ENCODE measurements at places on chromosomes 12 and 14.

- DNase-seq: no peak
Measured at GRCh38 chr14:102008891-102009290, 44.5 kb downstream of the DYNC1H1 start.

GRCh38 chr14:67567654-67568053, 32.4 kb downstream of the PIGH start:
- DNase-seq: no peak

- no peak for DNase-seq
Measured at GRCh38 chr12:104060791-104061190, 3.5 kb upstream of the HCFC2 start.

DNA sequence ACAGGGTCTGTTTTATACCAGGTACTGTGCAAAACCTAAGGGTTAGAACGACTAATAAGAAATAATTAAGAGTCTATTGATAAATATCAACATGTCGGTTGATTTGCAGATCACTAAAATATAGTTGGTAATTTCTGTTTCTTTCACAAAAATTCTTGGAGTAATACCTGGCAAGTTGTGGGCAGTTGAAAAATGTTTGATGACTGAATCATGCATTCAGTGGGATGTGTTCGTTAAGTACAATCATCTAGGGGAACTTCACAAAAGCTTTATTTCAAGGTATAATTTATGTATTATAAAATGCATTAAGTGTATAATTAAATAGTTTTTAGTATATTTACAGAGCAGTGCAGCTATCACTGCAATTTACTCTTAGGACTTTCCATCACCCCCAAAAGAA, 120.0 kb downstream of the KCNA5 start:
- no peak for DNase-seq

DNA sequence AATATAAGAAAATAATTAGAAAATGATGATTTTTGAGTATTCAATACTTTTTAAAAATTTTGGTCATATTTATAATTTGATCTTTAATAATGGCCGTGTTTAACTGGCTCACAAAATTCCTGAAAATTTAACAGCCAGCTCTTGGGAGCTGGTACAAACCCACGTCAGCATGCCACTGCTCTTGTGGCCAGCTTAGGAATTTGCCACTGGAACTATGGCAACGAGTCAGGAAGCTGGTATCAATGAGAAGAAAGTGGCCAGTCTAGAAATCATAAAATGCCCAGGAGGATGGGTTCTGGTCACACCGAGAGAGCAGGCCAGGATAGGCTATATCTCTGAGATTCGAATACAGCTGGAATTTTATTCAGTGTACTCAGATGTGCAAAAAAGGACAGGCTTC, 72.2 kb upstream of the PLEKHG3 start:
- no peak for DNase-seq

- DNase-seq: no peak
Measured at GRCh38 chr12:27244689-27245488, 803 bp downstream of the STK38L start.

DNA sequence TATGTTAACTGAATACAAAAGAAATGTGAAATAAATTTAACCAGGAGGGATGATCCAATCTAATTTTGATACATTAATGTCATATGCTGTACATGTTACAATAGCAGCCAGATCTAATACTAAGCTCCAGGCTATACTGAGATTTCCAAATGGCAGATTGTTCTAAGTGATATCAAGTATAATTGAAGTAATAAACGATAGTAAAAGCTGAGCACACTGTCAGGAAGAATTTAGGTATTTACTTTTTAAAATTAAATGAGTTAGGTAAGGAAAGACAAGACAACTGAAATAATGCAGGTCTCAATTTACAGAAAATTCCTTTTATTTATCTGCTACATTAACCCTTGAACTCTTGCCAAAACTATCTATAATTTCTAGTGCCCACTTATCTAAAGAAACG, 39.9 kb downstream of the INSM2 start:
- DNase-seq: no peak

- DNase-seq: no peak
Measured at GRCh38 chr12:23576372-23576771, 373.1 kb downstream of the SOX5 start.

DNA sequence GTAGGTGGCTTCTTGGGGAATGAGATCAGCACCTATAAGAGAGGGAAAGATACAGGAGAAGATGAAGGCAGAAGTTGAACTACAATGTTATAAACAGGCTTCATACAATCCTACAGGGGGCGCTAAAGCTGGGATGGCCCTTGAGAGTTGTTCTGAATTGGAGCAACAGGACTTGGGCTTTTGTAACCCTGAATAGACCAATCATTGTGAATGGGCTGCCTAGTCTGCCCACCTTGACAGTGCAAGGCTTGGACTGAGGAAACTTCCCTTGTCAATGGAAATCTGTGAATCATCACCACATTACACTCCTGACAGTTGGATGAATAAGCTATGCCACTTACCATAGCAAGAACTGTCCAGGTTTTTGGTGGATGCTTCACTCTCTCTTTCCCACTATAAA, 306.1 kb downstream of the KCNC2 start:
- no peak for DNase-seq

DNA sequence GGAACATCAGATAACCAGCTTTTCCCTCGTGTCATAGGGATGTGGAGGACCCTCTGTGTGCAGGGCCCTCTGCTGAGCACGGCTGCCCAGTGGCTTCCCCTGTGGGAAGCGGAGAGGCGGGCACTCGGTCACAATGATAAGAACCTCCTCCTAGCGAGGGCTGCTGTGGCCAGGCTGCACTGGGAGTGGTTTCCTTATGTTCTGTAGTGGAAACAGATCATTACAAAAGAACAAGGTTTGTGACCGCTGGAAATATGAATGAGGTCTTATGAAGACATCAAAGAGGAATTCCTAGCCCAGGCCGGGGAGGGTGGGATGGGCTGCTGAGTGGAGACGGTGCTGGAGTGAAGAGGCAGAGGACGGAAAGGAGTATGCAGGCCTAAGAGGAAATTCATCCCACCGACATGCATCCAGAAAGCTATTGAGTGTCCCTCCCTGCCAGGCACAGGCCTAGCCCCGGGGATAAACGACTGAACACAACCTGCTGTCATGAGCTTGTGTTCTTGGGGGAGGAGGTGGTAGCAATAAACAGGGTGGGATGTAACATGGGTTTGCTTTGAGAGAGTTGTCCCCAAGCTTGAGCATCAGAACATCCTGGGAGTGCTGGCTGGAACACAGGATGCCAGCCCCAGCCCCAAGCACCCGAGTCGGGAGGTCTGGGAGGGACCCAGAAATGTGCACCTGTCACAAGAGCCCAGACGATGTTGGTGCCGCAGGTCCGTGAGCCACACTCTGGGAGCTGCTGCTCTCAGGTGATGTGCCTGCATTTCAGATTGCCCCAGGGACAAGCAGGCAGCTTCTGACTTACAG, 37.5 kb downstream of the FZD10 start:
- no peak for DNase-seq

DNA sequence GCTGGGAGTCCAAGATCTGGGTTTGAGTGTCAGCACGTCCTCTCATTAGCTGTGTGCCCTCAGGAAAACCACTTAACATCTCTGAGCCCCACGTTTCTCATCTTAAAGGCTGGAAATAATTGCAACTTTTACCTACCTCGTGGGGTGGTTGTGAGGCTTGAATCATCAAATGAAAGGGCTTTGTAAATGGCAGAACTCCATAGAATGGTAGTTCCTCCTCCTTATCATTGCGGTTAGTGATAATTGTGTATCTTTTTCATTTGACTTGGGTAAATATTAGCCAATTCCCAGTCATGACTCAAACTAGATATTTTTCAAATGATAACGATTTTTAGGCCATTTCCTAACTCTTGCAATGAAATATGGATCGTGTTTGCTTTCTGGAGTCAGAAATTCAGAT, 205.5 kb downstream of the CHST11 start:
- no peak for DNase-seq

- no peak for DNase-seq
Measured at GRCh38 chr14:63283884-63284248, 34.9 kb downstream of the GPHB5 start.

DNA sequence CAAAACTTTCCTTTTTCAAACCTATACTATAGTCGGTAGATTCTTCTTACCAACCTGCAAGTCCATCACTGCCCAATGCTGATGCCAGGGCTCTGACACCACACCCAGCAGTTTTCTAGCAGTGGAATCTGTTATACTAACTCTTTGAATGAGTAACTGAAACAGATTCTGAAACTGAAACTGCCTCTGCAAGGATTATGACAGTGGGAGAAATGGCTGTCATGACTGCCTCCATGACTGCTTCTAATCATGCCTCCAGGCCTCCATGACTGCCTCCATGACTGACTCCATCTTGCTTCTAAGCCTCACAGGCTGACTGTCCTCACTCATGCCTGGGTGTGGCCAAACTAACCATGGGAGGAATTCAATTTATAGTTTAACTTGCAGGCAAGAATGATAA, 29.4 kb upstream of the OXA1L start:
- no peak for DNase-seq

DNA sequence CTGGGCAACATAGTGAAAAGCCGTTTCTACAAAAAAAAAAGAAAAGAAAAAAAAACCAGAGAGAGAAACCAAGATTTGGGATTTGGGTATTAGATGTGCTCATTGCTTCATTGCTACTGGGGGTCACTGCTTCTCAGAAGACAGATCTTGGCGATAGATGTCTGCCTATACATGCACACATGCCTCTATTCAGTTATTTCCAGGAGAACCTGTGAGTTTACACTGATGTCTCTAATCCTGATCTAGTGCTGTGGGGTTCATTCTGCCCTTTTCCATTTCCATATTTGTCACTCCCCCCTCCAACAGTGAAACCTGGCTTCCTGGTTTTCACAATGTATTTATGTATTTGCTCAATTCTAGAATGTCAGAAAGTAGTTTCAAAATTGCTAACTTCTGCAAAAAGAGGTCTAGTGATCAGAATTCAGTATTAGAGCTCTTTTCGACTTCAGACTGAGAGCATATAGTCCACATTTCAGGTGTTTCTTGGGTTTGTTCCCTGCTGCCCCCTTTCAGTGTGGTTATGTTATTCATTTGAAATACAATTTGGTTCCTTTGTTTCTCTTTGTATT, 111.0 kb downstream of the SLC25A47 start:
- no peak for DNase-seq

DNA sequence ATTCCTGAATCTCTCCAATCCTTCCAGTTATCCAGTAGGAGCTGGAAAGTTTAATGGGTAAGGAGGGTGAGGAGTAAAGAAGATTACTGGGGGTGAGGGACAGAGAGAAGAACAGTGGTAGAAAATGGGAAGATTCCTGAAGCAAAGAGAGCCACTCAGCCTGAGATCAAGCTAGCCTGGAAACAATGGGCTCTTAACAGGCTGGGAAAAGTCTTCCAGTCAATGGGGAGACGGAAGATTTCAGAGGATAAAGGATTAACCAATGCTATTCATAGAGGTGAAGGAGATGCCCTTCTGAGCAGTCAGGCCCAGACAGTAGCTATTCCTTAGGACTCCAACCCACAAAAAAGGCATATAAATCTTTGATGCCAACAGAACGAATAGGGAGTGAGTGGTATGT, 14.8 kb downstream of the GDF11 start:
- no peak for DNase-seq

DNA sequence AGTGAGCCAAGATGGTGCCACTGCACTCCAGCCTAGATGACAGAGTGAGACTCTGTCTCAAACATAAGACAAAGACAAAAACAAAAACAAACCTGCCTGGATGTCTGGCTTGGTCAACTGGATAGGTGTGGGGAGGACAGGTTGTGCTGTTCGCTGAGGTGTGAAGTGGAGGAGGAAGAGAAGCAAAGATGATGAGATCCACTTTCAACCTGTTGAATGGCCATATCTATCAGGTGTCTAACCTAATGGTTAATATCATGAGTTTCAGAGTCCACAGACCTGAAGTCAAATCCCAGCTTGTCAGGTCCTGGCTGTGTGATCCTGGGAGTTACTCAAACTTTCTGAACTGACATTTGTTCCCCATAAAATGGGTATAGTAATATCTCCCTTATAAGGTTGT, 9.7 kb upstream of the CCDC177 start:
- no peak for DNase-seq

GRCh38 chr14:55899531-55899930, 218.7 kb upstream of the PELI2 start:
- DNase-seq: no peak

DNA sequence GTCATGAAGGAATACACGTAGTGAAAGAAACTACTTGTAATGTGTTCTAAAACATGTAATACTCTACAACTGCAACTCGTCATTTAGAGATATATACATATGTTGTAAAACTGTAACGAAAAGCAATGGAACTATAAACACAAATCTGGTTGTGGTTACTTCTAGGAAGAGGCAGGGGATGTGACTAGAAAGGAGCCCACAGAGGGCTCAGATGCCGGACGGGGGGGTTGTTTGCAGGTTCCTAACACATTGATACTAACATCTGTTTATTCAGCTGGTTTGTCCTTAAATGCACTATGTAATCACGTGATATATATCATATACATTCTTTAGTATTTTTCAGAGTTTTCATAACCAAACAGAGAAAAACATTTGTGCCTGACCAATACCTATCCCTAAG, 16.1 kb upstream of the ANHX start:
- no peak for DNase-seq

DNA sequence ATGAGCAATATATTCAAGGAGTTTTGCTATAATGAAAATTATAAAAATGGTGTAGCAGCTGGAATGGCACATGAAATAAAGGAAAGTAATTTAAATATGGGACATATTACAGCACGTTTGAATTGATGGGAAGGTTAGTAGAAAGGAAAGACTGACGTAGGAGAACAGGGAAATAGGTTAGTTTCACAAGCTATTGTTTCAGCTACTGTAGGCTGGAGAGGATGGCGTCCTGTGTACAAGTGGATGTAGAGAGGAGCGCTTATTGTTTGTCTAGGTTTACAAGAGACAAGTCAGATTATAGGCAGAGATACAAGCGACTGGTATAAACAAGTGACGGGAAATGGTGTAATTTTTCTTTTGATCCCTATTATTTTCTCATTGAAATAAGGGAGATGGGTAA, 431.2 kb upstream of the PDE3A start:
- DNase-seq: no peak

DNA sequence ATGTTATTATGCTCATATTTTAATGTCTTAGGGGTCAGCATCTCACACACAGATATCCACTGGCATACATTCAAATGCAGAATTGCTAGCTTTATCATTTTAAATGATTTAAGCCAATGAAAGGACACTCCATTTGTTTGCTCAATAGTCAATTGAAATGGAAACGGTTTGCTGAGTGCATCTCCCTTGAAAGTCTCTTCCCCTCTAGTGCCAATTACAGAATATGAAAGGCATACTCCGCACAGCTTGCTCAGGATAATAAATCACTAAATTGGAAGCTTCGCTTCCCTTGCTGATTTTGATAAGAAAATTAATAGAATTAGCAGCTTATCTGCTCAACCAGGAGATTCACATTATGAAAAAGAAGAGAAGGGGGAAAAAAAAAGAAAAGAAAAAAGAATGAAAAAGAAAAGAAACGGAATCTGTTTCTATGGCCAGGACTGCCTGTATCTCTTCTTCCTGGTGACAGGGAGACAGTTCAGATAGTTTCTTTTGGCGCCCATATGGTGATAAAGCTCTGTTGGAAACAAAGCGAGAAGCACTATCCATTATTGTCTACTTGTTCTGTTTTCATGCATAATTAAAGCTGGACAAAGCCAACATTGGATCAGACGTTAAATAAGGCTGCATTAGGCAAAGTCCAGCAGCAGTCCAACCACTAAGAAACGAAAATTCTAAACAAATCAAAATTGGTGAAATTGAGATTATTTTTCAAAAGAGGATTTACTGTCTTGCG, 225.0 kb downstream of the GXYLT1 start:
- no peak for DNase-seq
